ENCODE measurements at places on chromosomes 12 and 14. TPM values are rescaled to one million over a fixed set of nuclear protein-coding genes. Genes with fewer than 3 reads are reported as not detected.

Gene SERPINA3
- 33.9 TPM for total RNA-seq

Gene ACOT6
- total RNA-seq, result not detected

Gene ZNF385A
- total RNA-seq, result 11.6 TPM

Gene FAM216A
- 5.7 TPM for total RNA-seq

Gene ANAPC5
- total RNA-seq, result 86.2 TPM

Data from kidney epithelial cell (primary cell).